ENCODE measurements at places on chromosomes 2 and 18.

DNA sequence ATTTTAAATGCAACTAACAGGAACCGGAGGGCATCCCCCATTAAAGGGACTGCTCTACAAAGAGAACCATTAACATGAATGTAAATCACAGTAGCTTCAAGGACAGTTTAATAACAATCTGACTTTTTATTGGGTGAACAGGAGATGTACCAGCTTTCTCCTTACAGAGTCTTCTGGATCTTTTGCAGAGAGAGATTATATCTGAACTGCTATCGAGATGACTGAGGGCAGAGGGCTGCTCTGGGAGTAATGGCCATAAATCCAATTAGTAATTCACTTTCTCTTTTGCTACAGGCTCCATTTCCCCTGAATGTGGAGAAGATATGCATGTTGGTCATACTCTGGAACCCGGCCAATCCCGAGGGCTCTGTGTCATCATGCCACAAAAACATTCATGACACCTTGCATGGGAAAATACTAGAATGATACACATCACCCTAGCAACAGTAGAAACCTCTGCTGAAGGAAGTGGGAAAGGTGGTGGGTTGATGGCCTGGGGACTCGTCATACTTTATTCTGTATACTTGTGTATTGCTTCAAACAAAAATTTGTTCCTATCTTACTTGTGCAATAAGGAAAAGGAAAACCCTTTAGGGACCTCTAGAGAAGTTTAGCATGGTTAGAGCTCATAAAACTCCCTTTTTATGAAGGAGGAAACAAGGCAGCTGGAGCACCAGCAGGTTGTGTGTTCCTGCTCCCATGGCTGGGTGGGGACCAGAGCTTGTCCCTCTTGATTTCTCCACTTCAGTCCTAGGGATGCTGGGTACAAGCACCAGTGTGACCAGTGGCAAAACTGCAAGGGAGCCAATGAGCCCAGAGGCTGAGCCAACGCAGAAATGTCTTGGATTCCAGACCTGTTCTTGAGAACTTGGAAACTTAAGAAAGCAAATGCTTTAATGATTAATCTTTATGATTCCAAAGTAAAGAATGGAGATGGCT lies 26.0 kb downstream of the CTAGE1 start:
- peak; percentile 99 for DNase-seq

- DNase-seq: no peak
Measured at GRCh38 chr2:241636182-241637017, 558 bp downstream of the THAP4 start.

- no peak for DNase-seq
Measured at GRCh38 chr2:28352104-28352503, 40.6 kb upstream of the FOSL2 start.

- no peak for DNase-seq
Measured at GRCh38 chr2:165529130-165529529, 59.6 kb downstream of the CSRNP3 start.

DNA sequence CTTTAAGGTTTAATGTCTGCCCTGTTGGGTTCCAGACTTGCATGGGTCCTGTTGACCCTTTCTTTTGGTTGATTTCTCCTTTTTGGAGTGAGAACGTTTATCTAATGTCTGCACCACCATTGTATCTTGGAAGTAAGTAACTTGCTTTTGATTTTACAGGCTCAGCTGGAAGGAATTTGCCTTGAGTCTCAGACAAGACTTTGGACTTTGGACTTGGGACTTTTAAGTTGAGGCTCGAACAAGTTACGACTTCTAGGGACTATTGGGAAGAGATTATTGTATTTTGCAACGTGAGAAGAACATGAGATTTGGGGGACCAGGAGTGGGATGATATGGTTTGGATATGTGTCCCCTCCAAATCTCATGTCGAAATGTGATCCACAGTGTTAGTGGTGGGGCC lies 267.7 kb downstream of the GLI2 start:
- no peak for DNase-seq

- peak; percentile 43 for DNase-seq
Measured at GRCh38 chr2:20216130-20217025, 8.6 kb downstream of the SDC1 start.

DNA sequence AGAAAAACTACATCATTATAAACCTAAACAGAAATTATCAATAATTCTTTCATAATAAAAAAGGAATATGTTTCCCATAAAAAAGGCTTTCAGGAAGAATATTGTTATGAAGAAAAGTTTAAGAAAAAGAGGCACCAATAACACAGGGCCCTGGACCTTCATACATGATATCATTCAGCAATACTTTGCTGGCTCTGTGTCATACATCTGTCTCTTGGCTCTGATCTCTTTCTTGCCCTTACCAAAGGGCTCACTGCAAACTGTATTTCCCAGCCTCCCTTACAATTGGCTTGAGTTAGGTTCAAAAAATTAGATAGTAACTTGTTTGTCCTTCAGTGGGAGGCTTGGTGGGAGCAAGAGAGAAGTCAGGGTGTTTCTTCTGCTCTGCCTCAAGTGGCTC lies 499.0 kb downstream of the TGIF1 start:
- DNase-seq: no peak

GRCh38 chr2:222711315-222711940 lies 40.0 kb downstream of the MOGAT1 start:
- peak; percentile 44 for DNase-seq

GRCh38 chr2:12014088-12014960 lies 267.9 kb downstream of the LPIN1 start:
- no peak for DNase-seq

GRCh38 chr2:153588408-153588807 lies 109.8 kb upstream of the RPRM start:
- DNase-seq: no peak

GRCh38 chr2:232541961-232542714 lies 2.6 kb downstream of the CHRNG start:
- no peak for DNase-seq

GRCh38 chr2:48467637-48468036 lies 62.3 kb upstream of the STON1 start:
- DNase-seq: no peak

DNA sequence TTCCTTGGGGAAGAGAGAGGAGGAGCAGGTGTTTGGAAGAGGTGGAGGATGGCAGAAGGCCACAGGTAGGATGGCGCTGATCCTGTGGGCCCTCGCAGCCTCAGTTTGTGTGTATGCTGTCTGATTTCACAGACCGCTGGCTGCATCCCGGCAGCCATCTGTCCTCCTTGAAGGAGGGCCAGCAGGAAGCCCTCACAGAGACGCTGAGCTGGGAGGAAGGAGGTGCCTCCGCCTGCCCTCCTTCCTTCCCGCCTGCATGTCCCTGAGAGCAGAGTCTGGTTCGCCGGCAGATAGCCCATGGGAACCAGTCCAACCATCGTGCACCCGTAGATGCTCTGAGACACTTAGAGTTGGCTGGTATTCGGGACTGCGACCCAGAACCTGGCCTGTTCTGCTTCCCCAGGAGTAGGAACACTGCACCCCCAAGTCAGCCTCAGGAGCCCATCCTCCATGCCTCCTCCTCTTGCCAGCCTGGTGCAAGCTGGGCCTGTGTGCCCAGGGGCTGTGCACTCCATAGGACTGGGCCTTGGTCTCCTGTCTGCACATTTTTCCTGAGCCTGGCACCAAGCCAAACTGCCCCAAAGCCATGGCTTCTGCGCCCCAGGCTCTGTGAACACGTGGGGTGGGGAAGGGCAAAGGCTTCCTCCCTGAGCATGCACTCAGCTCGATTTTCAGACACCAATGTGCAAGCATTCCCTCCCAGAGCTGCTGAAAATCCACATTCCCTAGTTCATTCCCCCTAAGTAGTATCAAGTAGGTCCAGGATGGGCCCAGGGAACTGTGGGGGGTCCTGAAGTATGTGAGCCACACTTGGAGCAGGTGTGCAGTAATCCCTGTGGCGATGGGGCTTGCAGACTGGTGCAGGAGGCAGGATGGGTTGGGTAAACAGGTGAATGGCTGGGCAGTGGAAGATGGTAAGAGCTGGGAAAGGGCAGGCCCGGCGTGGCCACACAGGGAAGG lies 115.6 kb downstream of the SEPTIN10 start:
- DNase-seq: no peak

- DNase-seq: peak; percentile 93
Measured at GRCh38 chr2:203685081-203685621, 21.3 kb upstream of the CD28 start.

DNA sequence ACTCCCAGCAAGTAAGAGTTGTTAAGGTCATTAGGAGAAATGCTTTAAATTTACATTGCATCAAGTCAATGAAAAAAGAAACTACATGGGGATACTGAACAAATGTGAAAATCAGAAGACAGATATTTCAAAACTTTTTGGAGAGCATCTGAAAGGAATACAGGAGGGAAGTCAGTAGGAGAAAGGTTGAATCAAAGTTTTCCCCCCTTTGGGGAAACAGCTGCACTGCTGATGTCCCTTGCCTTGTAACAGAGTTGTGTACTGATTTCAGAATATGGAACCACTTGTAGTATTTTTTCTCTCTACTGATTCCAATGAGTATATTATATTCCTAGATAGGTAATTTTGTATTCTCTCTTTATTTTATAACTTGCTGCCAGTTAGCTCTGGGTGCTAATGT lies 592.5 kb upstream of the ZEB2 start:
- DNase-seq: no peak

- DNase-seq: peak; percentile 50
Measured at GRCh38 chr2:171086352-171087290, 74.1 kb downstream of the TLK1 start.

DNA sequence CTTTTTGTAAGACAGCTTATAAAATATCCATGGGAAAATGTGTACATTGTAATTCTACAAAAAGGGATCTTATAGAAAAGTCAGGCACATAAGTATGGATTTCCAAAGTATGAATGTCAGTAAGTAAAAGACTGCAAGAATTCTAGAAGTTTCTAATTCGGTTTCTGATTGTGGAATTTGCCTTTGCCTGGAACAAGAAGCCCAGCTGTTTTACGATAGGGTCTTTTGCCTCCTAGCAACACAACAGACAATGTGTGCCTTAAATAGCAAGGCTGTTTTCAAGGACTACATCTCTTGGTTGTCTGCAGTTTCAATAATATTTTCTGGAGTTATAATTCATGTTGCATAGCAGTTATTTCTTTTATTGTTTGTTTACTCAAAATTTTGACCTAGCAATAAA lies 312.9 kb downstream of the MTX2 start:
- no peak for DNase-seq

Measured in bronchial epithelial cell (primary cell).